ENCODE measurements at places on chromosomes 5 and 9. TPM values are rescaled to one million over a fixed set of nuclear protein-coding genes. Genes with fewer than 3 reads are reported as not detected.

DNA sequence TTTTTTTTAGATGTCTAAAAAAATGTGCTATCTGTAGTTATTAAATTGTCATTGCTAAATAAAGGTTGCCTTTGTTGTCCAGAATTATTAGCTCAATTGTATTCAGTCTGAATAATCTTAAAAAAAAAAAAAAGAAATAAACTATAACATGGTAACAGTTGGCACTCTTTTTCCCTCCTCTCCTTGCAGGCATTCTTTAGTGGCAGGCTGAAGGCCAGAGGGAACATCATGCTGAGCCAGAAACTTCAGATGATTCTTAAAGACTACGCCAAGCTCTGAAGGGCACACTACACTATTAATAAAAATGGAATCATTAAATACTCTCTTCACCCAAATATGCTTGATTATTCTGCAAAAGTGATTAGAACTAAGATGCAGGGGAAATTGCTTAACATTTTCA is 87.6 kb upstream of the FAM170A start:
- no peak for DNase-seq
- H3K27ac ChIP-seq: no peak overlapping the region
- no peaks in the 10 kb centered on the region for H3K27me3 ChIP-seq
- no peaks in the 10 kb centered on the region for H3K4me1 ChIP-seq

Gene EFNA5
- 1.5 TPM for total RNA-seq

DNA sequence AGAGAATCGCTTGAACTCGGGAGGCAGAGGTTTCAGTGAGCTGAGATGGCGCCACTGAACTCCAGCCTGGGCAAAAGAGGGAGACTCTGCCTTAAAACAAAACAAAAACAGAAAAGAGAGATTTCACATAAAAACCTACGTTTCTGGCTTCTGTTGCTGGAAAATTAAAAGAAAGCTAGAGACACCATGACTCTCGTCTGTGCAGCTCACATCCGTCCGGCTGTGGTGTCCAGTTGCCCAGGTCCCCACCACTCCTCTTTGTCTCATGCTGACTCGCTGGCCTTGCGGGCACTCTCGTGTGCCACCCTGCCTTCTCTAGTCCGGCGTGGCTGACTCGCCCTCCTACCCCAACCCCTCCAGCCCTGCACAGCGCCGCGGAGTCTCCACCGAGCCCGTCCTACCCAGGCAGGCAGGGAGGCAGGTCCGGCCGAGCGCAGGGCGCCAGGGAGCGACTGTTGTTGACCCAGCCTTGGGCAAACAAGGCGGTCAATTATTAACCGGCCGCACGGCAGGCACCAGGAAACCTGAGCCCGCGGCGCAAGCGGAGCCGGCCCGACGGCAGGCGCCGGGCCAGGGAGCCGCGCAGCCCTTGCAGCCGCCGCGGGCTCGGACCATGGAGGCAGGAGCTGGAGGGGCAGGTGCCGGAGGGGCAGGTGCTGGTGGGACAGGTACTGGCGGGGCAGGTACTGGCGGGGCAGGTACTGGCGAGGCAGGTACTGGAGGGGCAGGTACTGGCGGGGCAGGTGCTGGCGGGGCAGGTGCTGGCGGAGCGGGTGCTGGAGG is at the start of gene PRRT1B:
PRRT1B (plus strand) TSS at position 521 of the 783 bp plus-strand sequence; CDS start at position 614, 93 bp downstream.
- no peaks in the 10 kb centered on the region for H3K27me3 ChIP-seq
- no peak within 1 kb of the TSS for H3K27ac ChIP-seq
- DNase-seq: no peak
- no peak within 1 kb of the TSS for H3K4me3 ChIP-seq
- H3K36me3 ChIP-seq: no peaks in the 10 kb centered on the region
- peaks cover 3% of the 10 kb centered on the region for H3K4me1 ChIP-seq

- H3K36me3 ChIP-seq: no peaks in the 10 kb centered on the region
- H3K27ac ChIP-seq: no peak overlapping the region
- H3K4me1 ChIP-seq: no peaks in the 10 kb centered on the region
- DNase-seq: no peak
- H3K4me3 ChIP-seq: no peak overlapping the region
These were observed 50.0 kb upstream of the ALDH1B1 start for GRCh38 chr9:38342532-38342931.

GRCh38 chr5:76547242-76547890 is 75.8 kb downstream of the F2RL2 start:
- H3K4me1 ChIP-seq: no peaks in the 10 kb centered on the region
- H3K27ac ChIP-seq: no peak overlapping the region
- no peaks in the 10 kb centered on the region for H3K36me3 ChIP-seq
- H3K4me3 ChIP-seq: no peak overlapping the region

Gene MELK
- 0.45 TPM for total RNA-seq

Measured in ovary (tissue), 10 donors.